Breast epithelium (tissue), 4 donors: ENCODE measurements at places on chromosomes 13 and 19. TPM values are rescaled to one million over a fixed set of nuclear protein-coding genes. Genes with fewer than 3 reads are reported as not detected.

- H3K36me3 ChIP-seq, result no peaks in the 10 kb centered on the region
- H3K27ac ChIP-seq, result no peak overlapping the region
- H3K4me3 ChIP-seq, result no peak overlapping the region
- DNase-seq, result no peak
- no peaks in the 10 kb centered on the region for H3K27me3 ChIP-seq
These were observed 816.8 kb upstream of the PCDH9 start for GRCh38 chr13:68046903-68047302.

DNA sequence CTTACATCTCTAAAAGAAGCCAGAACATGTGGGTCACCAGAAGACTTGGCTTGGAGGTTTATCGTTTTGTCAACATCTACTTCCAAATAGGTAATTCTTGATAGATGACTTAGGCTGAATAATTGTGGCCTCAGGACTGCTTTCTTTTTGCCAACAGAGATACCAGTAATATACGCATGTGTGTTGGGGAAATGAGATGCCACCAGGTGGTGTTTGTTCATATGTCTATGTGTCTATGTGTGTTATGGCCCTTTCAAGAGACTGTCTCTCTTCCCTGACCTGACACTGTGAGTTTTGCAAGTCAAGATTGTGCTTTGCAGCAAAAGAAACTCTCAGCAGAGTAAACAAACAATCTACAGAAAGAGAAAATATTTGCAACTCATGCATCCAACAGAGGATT lies 31.6 kb upstream of the METTL21C start:
- H3K4me3 ChIP-seq, result no peak overlapping the region
- no peak for DNase-seq
- no peaks in the 10 kb centered on the region for H3K36me3 ChIP-seq
- no peak overlapping the region for H3K27ac ChIP-seq
- H3K4me1 ChIP-seq, result no peaks in the 10 kb centered on the region
- no peaks in the 10 kb centered on the region for H3K27me3 ChIP-seq

- no peak overlapping the region for H3K4me3 ChIP-seq
- H3K27me3 ChIP-seq, result no peaks in the 10 kb centered on the region
- DNase-seq, result no peak
These were observed 244.8 kb downstream of the PCDH20 start for GRCh38 chr13:61170856-61171255.

DNA sequence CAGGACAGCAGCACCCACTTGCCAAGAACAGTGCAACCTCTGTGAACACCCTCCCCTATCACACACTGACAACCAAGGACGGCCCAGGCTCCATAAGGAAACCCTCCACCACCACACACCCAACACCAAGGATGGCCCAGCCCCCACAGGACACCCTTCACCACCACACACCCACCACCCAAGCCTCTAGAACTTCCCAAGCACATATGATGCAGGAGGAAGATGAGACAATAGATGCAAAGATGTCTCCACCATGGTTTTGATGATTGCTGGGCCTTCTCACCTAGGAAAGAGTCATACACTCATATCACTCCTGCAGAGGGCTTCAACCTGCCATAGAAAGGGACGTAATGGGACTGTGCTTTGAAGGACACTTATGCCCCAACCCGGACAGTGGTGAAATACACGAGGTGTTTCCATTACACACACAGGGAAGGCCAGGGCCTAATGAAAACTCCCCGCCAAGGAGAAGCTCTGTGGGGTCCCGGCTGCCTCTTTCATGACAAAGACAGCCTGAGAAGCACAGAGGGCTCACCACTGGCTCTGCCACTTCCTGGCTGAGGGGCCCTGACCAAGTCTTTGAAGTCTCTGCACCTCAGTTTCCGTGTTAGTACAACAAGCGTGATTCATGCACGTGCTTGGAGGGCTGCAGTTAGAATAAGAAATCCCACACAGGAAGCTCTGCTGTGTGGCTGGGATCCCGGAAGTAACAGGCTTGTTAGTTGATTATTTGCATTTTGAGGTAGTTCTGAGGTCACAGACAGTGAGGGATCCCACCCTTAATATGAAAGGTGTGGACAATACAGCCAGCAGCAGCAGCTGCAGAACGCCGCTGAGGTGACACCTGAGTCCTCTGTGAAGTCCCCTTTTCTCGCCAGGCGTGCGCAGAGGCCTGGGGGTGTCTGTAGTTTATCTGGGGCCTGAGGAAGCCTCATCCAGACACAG lies 61.9 kb upstream of the ATP12A start:
- no peaks in the 10 kb centered on the region for H3K27me3 ChIP-seq
- no peak overlapping the region for H3K27ac ChIP-seq
- H3K36me3 ChIP-seq, result no peaks in the 10 kb centered on the region
- H3K4me1 ChIP-seq, result no peaks in the 10 kb centered on the region
- no peak for DNase-seq

DNA sequence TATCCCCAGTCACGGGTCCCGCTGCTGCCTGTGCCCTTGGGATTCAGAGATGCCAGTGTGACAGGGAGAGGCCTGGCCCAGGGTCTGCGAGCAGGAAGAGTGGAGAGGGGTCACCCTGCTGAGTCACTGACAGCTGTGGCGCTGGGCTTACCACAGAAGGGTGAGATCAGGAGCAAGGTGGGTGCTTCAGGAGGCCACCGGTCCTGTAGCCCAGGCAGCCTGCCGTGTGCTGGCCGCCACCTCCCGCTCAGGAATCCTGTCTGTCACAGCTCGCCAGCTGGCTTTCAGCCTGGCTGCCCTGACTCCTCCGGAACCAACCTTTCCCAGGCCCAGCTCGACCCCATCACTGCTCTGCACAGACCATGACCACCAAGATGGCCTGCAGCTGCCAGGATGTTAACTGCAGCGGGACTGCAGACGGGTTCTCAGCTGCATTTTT lies 25.3 kb downstream of the NAXD start:
- H3K27ac ChIP-seq, result peak overlapping the region; percentile 66
- H3K36me3 ChIP-seq, result peaks cover 11% of the 10 kb centered on the region
- no peak for DNase-seq
- H3K27me3 ChIP-seq, result no peaks in the 10 kb centered on the region
- H3K4me1 ChIP-seq, result no peaks in the 10 kb centered on the region

GRCh38 chr19:5130371-5131030 lies 161.6 kb downstream of the KDM4B start:
- H3K4me3 ChIP-seq, result no peak overlapping the region
- H3K27me3 ChIP-seq, result no peaks in the 10 kb centered on the region
- H3K36me3 ChIP-seq, result peaks cover 11% of the 10 kb centered on the region
- DNase-seq, result no peak
- peak overlapping the region; percentile 23 for H3K27ac ChIP-seq
- H3K4me1 ChIP-seq, result no peaks in the 10 kb centered on the region

DNA sequence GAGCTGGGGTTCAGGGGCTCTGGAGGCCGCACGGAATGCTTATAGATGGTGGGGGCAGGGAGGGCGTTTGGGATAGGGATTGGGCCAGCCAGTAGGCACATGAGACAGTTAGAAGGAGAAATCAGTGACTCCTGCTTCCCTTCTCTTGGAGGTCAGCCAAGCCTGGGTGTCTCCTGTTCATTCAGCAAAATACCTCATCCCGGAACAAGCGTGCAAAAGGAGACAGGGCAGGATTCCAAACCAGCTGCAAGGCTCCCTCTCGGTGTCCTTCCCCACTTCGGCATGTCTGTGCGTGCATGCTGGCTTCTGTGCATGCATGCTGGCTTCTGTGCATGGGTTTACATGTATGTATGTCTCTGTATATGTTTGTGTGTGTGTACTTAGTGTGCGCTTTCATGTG lies 37.3 kb upstream of the PEPD start:
- H3K27ac ChIP-seq, result no peak overlapping the region
- peaks cover 5% of the 10 kb centered on the region for H3K27me3 ChIP-seq
- no peak for DNase-seq
- H3K4me1 ChIP-seq, result no peaks in the 10 kb centered on the region
- H3K4me3 ChIP-seq, result no peak overlapping the region
- H3K36me3 ChIP-seq, result peaks cover 5% of the 10 kb centered on the region

DNA sequence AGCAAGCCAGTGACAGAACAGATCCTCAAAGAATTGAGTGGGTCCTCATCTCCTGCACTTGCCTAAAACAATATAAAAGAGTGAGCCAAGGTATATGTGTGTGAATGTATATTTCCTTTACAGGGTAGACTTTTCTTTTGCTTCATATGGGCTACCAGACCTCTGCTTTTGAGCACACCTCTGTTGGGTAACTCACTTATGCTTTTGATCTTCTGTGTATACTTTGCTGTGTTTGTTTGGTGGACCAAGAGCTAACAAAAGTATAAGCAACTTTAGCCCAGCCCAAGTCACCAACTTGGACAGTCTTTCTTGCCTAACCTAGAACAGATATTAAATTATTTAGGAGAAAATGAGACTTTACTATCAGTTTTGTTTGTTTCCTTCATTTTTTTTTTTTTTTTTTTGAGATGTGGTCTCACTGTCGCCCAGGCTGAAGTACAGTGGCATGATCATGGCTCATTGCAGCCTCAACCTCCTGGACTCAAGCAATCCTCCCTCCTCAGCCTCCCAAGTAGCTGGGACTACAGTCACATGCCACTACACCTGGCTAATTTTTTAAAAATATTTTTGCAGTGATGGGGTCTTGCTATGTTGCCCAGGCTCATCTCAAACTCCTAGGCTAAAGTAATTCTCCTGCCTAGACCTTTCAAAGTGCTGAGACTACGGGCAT lies 513.1 kb downstream of the DCT start:
- no peak for DNase-seq
- no peaks in the 10 kb centered on the region for H3K4me1 ChIP-seq
- no peaks in the 10 kb centered on the region for H3K36me3 ChIP-seq
- no peak overlapping the region for H3K4me3 ChIP-seq
- H3K27me3 ChIP-seq, result no peaks in the 10 kb centered on the region
- H3K27ac ChIP-seq, result no peak overlapping the region

GRCh38 chr13:24670961-24671381 lies 9.2 kb upstream of the ATP12A start:
- peak overlapping the region; percentile 27 for H3K27ac ChIP-seq
- no peak for DNase-seq
- H3K4me3 ChIP-seq, result peak overlapping the region; percentile 2

GRCh38 chr19:574658-575526 lies 2.5 kb downstream of the BSG start:
- H3K4me3 ChIP-seq, result peak overlapping the region; percentile 63
- no peaks in the 10 kb centered on the region for H3K27me3 ChIP-seq
- DNase-seq, result no peak

DNA sequence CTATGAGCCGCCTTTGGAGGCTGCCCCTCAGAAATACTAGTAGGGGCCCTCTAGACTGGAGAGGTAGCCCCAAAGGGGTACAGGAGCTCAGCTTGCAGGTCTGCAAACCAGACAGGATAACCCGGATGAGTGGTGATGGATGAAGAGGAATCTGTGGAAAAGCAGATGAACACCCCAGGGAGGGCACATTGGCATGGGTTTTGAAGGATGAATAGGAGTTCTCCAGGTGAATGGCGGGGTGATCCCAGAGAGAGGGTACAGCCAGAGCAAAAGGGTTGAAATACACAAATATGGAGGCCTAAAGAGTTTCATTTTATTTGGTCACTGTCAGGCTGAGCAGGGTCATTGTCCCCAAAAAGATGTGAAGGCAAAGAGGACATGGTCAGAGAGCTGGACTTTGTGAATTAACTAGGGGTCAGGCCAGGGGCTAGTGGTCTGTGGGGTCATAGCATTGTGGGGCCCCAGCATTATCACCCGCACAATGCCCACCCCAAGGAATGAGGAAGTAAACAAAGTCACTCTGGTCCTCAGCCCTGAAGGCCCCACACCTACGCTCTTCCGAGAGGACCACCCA lies 4.8 kb downstream of the NR2F6 start:
- no peaks in the 10 kb centered on the region for H3K4me1 ChIP-seq
- no peak overlapping the region for H3K4me3 ChIP-seq
- DNase-seq, result no peak
- peak overlapping the region; percentile 75 for H3K27ac ChIP-seq

DNA sequence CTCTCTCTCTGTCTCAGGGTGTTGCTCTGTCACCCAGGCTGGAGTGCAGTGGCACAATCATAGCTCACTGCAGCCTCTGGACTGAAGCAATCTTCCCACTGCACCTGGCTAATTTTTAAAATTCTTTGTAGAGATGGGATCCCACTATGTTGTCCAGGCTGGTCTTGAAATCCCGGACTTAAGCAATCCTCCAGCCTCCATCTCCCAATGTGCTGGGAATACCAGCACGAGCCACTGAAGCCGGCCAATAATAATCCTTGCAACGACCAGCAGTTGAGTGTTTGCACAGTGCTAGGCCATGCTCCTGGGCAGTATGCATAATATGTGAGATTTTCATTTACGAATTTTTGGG lies 640 bp upstream of the EPOR start:
- H3K36me3 ChIP-seq, result no peaks in the 10 kb centered on the region
- no peak overlapping the region for H3K27ac ChIP-seq
- H3K4me1 ChIP-seq, result no peaks in the 10 kb centered on the region
- DNase-seq, result no peak

DNA sequence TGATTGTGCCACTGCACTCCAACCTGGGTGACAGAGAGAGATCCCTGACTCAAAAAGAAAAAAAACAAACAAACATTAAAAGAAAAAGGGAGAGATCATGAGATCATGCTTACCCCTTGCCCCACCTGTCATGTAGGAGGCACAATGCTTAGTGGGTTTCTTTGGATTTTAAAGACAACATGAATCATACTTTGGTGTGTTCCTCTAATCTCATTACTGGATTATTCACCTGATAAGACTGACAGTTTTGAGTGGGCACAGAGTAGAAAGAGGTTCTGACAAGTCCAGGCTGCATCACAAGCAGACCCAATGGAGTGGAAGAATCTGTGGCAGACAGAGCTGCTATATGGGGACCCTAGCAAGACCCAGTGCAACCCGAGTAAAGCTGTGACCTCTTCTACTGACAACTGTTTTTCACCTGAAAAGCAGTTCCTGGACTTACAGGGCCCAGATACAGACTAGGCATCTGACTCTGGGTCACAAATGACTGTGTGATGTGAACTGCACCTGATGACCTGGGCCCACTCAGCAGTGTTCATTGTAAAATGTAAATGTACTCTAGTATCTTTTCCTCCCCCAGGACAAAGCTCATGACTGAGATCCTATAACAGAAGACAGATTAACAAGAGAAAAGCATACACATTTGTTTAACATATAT lies 28.9 kb upstream of the USP12 start:
- no peak overlapping the region for H3K27ac ChIP-seq
- no peaks in the 10 kb centered on the region for H3K4me1 ChIP-seq
- no peaks in the 10 kb centered on the region for H3K36me3 ChIP-seq
- H3K27me3 ChIP-seq, result no peaks in the 10 kb centered on the region
- no peak for DNase-seq

GRCh38 chr13:39959497-39960144 lies 304.2 kb downstream of the COG6 start:
- H3K4me3 ChIP-seq, result no peak overlapping the region
- H3K27ac ChIP-seq, result no peak overlapping the region
- no peak for DNase-seq
- H3K36me3 ChIP-seq, result no peaks in the 10 kb centered on the region

- no peak overlapping the region for H3K27ac ChIP-seq
- no peaks in the 10 kb centered on the region for H3K27me3 ChIP-seq
- H3K36me3 ChIP-seq, result no peaks in the 10 kb centered on the region
These were observed 2.7 kb upstream of the ZBTB7A start for GRCh38 chr19:4069331-4069959.

- no peak overlapping the region for H3K27ac ChIP-seq
- H3K4me3 ChIP-seq, result no peak overlapping the region
- H3K4me1 ChIP-seq, result no peaks in the 10 kb centered on the region
- no peaks in the 10 kb centered on the region for H3K36me3 ChIP-seq
- H3K27me3 ChIP-seq, result peaks cover 20% of the 10 kb centered on the region
These were observed 5.5 kb downstream of the C2CD4C start for GRCh38 chr19:403221-404027.

The PEG3 gene
- total RNA-seq, result 17.0 TPM

The KLK12 gene
- total RNA-seq, result not detected

The CBARP gene
- 4.8 TPM for total RNA-seq

The APLP1 gene
- total RNA-seq, result 4.2 TPM

The B3GNT8 gene
- total RNA-seq, result 3.0 TPM

The SERP2 gene
- total RNA-seq, result 6.9 TPM

The CILP2 gene
- total RNA-seq, result 0.66 TPM

The BCAM gene
- 75.4 TPM for total RNA-seq

The SLITRK5 gene
- 0.66 TPM for total RNA-seq
